Stimulated activated CD4-positive, alpha-beta T cell treated with anti-CD3 and anti-CD28 coated beads, Interleukin-1b, Interleukin-23, amount 100 ng/mL, for 1 hour (primary cell): ENCODE measurements at places on chromosomes 12 and 14.

DNA sequence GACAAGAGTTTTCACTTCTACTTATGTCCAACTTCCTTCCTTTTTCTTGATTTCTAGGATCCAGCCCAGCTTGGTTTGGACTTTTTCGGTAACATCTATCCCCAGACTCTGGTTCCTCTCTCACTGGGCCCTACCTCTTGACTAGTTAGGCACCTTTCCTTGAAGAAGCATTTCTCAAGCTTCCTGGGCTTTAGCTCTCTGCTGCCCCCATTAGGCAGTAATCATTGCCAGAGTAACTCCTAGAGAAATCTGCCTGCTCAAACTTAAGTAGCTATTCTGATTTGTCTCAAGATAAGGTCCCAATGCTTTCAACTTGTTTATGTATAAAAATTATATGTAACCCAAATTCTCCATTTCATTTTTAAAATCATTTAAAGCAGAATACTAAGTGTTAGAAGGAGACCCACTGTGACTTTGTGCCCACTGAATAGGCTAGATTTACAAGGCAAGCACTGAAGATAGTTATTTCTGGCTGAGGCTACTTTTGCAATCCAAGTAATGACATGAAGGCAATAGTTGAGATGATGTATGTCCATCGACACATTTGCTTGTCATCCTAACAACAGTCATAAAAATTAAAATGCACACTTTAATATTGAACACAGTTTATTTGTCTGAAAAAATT, 275.0 kb upstream of the G2E3 start:
- DNase-seq, result no peak

GRCh38 chr12:50057896-50058670, 687 bp downstream of the ASIC1 start:
- DNase-seq, result no peak

DNA sequence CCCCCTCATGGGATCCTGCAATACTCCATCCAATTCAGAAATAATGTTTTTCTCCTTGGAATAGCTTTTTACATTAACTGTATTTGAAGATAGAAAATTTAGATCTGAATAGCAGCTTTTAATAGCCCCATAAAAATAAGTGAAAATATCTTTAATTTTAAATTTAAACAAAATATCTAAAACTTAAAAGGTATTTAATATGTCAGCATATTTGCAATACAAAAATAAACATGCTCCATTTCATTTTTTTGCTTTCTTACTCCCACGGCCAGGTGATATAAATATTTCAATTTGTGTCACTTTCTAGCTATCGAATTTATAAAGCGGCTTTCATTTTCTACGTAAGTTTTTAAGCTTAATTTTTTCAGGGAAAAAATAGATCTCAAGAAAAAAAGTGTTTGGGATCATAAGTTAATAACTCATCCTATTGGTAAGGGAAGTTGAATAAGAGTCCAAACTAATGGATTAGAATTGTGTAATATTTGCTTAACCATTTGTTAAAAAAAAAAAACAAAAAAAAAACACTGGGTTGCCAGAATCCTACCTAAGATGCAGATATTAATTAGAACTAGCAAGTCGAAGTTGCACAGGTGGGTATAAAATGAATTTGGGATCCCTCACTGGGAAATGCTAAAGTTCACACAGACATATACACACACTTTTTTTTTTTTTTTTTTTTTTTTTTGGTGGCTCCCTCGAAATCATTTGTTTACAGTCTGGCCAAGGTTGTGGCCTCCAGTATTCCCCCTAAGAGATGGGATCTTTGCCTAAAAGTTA, 47.6 kb downstream of the PPP2R5C start:
- DNase-seq, result no peak

DNA sequence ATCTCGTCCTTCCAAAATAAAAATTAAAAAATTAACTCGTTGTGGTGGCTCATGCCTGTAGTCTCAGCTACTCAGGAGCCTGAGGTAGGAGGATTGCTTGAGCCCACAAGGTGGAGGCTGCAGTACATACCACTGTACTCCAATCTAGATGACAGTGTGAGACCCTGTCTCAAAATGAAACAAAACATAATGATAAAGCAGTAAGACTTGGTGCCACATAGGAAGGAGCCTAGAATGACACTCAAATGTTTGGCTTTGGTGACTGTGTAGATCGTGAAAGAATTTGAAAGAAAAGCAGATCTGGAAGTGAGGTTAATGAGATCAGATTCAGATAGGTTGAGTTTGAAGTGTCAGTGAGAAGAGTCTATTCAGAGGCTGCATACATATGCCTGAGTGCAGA, 150.1 kb upstream of the ATP2B1 start:
- DNase-seq, result no peak

DNA sequence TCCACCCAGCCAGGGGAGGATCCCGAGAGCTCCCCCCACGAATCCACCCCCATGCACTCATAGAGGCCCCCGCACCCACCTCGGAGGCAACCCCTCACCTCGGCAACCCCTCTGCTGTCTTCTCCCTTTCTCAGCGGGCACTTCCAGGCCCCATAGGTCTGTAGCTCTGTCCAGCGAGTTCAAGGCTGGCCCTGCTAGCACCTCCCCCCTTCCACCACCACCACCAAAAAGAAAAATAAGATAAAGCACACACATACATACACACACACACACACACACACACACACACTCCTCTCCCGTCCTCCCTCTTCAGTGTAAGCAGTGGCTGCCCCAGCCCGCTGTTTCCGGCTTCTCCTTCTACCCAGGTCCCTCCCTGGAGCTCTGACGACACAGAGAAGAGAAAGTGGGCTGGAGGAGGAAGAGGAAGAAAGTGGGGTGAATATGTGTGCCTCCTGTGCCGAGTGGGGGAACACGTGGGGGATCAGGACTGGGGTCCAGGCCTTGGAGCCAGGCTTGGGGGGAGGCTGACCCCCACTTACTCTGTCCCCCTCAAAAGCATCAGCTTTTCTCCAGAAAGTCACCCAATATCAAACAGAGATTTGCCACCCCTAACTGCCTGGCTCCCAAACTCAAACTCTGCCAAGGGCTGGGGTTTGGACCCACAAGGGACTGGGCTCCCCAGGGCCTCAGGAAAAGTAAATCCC, at the start of gene STAT6:
STAT6 (minus strand) TSS at position 332 of the 704 bp plus-strand sequence. CDS start 3,084 bp downstream, outside the sequence.
- no peak for DNase-seq

GRCh38 chr12:24615967-24616411, 332.9 kb downstream of the BCAT1 start:
- no peak for DNase-seq

DNA sequence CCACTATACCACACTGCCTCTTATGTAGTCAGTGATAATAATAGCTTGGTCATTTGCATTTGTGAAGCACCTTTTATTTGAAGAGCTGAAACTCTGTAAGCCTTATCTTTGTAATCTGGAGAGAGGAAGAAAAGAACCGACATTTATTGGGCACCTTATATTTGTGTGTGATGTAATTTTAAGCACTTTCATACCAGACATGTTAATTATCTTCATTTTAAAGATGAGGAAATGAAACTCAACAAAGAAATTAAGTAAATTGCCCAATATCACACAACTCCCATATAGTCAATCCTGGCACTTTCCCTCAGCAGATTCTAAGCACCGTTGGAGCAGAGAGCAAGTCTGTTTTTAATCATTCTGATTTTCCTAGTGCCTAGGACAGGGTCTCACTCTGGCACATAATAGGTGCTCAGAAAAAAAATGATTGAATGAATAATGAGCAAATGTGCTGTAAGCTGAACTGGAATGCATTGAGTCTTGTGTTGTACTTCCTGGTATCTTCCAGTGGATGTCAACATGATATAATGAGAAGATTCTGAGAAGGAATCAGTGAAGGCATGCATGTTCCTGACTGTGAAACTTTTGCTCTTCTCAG, 418.9 kb downstream of the ZFP36L1 start:
- no peak for DNase-seq

DNA sequence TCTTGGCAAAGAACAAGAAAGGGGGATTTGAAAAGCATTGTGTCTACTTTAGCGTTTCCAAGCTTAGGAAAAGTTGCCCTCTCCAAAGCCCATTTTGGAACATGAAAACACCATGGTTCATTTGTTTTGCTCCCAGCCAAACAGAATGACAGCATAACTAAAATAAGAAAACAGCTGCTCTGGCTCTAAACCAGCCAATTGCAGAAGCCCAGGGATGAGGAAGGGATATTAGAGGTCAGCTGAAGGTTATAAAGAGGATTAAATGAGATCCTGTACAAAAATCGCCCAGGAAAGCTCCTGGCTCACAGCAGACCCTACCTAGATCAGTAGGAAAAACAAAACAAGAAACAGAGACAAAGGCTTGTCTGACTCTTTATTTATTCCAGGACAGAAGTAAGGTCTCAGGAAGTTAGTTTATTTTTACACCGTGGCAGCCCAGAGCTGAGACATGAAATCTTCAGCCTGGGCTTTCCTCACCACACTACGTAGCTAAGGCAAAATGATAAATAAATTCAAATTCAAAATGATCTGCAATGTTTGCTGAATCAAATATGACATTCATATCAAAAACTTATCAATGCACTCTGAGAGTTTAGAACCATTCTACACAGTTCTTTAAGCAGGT, 25.9 kb downstream of the SPX start:
- DNase-seq, result no peak

- no peak for DNase-seq
Observed at GRCh38 chr12:52976574-52977071, 27.7 kb downstream of the KRT18 start.

DNA sequence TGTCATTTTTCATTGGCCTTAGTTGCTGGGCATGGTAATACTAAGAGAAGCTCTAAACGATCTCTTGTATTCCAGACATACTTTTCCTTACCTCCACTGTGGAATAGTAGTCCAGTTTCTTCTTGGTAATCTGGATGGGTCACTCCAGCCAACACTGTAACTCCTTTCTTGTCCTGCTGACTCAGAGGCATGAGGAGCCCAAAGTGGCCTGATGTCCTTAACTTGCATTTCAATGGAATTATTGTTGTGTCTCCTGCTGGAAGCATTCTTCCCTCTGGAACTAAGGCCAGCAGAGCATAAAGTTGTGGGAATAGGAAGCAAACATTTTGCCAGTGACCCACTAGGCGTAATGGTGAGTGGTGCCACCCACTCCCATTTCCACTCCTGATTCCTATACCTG, 33.1 kb downstream of the DAAM1 start:
- DNase-seq, result no peak

- no peak for DNase-seq
Observed at GRCh38 chr12:47799357-47799955, 20.2 kb downstream of the HDAC7 start.

DNA sequence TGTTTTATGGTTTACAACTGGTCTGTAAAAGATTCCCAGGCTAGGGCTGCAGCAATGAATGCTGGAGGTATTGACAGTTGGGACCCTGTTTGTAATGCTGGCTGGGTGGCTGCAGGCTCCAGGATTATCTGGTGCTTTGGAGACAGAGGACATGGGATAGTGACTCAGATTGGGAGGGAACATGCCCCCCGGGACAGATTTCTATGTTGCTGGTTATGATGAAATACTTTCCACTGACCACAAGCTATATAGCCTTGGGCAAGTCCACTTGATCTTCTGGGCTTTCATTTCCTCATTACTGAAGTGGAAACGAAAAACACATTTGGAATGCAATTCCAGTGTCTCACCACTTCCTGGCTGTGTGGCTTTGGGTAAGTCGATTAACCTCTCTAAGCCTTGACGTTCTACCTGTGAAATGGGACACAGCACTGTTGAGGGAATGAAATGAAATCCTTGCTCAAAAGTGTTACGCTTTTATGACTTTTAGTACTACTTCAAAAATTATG, 6.3 kb upstream of the TPCN1 start:
- no peak for DNase-seq

GRCh38 chr14:99460793-99461192, 19.9 kb downstream of the SETD3 start:
- no peak for DNase-seq
